A172 (cell line): ENCODE measurements at places on chromosomes 16 and 17. TPM values are rescaled to one million over a fixed set of nuclear protein-coding genes. Genes with fewer than 3 reads are reported as not detected.

DNA sequence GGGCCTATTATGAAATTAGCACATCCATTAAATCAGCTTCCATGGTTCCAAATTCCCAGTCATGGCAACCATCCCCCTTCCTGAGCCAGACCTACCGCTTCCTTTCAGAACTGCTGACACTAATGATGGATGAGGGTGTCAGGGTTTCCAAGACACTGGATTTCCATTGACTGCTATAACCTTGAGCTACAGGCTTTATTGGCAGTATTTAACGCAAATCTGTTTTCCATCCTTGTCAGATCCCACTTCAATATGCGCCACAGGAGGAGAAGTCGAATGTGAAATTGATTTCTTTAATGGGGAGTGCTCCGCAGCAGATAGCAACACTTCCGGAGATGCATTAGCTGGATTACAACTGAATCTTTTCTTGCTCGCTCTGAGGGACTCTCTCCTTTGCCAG is 197.1 kb downstream of the HS3ST4 start:
- DNase-seq, result no peak

The HOXB1 gene
- total RNA-seq, result not detected in 2 replicates

- DNase-seq, result no peak
Observed at GRCh38 chr16:62194828-62195227, 158.6 kb upstream of the CDH8 start.

The KRTAP9-4 gene
- not detected in 2 replicates for total RNA-seq

The GRAP gene
- 0.02 TPM in 1 of 2 replicates, not detected in the other for total RNA-seq

DNA sequence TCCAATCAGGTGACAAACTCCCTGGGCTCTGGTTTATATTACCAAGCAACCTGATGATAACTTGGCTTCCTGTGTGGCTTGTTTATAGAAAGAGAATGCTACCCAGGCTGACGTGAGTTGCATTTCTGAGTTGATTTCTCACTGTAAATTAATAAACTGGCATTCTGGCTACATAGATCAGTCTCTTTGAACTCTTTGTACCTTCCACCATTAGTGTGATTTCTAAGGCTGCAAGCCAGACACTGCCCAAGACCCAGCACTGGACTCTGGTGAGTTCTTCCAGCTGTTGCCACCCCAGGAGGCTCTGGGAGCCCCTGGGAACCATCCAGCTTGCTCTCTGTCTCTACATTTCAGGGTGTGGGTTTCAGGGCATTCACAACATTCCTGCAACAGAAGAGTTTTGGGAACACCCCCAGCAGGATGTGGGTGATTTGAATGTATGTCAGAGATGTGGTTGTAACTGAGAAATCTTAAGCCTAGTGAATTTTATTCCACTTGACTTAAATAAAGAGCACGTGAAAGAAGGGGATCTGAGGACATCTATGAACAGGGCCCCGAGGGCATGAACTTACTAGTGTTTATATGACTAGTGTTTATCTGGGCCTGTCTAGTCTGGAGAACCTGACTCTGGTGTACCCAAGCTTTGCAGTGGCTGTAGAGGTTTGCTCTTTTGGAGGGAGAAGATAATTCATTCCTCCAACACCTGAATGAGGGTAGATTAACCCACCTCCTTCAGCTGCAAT is 30.3 kb upstream of the LRRC37A start:
- peak; percentile 81 for DNase-seq

The QPRT gene
- total RNA-seq, result 83.7 and 122 TPM in 2 replicates

DNA sequence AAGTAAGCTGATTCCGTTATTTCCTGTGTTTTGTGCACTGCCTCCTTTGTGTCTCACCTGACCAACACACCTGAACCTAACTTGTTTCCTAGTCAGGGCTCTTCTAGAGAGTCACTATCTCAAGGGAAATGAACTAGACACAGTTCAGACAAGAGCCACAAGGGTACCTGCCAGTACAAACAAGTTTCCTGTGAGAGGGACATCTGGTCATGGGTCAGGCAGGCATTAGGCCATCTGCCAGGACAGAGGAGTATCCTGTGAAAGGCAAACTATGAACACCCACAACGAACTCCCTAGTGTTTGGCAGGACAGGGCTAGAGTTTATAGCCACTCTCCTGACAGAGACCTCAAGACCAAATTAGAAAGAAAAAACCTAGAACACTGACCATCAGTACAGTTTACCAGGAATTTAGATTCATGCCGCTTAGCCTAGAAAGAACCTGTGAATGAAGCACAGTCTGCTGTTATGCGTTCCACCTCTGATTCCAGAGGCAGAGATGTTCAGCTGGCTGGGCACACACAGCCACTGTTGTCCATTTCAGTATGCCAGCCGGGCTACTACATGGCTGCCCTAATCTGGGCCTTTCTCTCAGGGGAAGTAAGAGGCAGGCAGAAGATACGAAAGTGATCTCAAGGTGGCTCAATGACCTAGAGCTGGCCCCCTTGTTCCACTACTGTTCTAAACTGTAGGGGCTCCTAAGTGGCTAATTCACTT is 20.7 kb upstream of the GLG1 start:
- peak; percentile 19 for DNase-seq

The OTOP3 gene
- total RNA-seq, result not detected in 2 replicates

DNA sequence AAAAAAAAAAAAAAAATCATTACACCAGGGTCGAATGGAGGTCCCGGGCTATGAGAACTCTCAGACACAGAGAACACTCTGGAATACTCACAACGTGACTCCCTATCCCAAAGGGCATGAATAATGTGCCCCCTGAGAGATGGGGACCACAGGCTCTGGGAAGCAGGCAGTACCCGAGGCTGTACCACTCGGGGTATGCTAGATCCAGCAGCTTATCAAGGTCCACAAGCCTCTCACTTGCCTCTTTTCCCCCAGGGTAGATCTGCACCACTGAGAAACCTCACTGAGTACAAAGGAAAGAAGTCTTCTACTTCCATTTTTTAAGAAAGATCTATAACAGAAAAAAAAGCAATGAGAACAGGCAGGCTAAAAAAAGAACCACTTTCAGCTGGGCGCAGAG is 40.5 kb downstream of the WDR59 start:
- no peak for DNase-seq

DNA sequence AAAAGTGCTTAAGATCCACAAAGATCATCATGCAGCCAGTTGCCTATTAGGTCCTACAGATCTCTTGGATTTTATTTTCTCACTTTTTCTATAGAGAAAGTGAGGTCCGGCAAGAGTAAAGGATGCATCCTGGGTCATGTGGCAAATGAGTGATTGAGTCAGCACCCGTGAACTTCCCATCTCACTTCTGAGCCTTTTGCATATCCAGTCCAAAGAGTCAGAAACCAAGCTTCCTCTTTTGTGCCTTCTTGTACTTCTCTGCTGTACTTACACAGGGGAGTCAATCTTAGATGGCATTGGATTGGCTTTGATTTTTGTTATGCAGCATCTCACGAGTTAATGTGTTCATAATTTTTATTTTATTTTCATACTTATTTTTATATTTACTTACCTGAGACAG is 114.2 kb upstream of the IRX5 start:
- DNase-seq, result no peak

The MYL11 gene
- total RNA-seq, result not detected in 2 replicates

DNA sequence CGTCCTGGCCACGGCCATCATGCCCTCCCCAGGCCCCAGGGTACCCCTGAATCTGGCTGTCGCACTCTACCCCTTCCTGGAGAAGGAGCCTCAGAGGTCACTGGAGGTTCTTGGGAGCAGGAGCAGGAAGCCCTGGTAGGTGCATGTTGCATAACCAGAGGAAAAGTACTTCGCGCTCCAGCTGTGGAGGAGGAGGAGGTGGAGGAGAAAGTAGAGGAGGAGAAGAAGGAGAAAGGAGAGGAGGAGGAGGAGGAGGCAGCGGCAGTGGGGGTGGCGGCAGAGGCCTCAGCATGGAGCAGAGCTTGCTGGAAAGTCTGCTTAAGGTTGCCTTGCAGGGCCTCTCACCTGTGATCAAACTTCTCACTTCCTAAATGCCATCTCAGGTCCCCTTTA is 61.8 kb downstream of the BAIAP2 start:
- DNase-seq, result peak; percentile 41

DNA sequence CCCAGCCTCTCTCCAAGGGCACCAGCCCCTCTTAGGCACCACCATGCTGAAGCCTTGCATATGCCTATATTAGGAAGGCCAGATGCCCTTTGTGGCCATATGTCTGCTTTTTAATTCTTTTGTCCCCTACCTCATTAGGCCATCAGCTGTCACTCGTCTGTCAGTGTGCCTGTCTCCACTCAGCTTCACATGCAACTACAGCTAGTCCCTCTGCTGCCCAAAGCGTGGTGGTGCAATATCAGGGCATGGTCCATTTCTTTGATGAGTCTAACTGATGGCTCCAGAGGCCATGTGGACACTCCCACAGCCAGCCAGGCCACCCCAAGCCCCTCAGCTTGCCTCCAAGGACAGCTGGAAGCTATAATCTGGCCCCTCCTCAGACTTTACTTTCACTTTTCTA is 36.3 kb downstream of the MYO18A start:
- DNase-seq, result peak; percentile 46

The TMEM170A gene
- total RNA-seq, result 9.7 and 19.9 TPM in 2 replicates

The CCDC200 gene
- not detected in 2 replicates for total RNA-seq

The PMP22 gene
- total RNA-seq, result 45.4 and 53.0 TPM in 2 replicates

The PRSS33 gene
- total RNA-seq, result 0.17 and 0.36 TPM in 2 replicates

The SLC12A3 gene
- not detected in 2 replicates for total RNA-seq
